ENCODE measurements at places on chromosomes 16 and 17.

DNA sequence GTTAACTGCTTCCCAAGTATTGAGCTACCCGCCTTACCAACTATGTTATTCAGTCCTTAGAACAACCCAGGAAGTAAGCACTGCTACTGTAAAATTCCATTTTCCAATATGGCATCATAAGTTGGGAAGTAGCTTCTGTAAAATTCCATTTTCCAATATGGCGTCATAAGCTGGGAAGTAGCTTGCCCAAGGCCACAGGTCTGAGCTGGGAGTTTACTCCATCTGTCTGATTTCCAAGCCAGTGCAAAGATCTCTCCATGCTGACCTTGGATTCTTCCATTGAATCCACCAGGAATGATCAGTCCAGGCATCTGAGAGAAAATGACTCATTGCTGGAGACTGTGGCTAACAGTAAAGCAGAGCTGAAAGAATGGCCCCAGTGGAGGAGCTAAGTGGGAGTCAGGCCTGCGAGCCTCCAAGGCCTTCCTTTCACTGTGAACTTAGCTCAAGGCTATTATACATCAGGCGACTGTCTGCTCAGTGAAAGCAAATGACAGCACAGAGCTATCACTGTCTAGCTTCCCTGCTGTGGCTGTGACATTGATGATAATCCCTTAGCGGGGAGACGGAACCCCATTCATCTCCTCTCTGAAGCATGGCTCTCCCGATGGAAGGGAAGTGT lies 430.4 kb downstream of the HAPSTR1 start:
- no peak for DNase-seq

- DNase-seq: no peak
These were observed 6.6 kb upstream of the ARMC5 start for GRCh38 chr16:31452631-31453106.

DNA sequence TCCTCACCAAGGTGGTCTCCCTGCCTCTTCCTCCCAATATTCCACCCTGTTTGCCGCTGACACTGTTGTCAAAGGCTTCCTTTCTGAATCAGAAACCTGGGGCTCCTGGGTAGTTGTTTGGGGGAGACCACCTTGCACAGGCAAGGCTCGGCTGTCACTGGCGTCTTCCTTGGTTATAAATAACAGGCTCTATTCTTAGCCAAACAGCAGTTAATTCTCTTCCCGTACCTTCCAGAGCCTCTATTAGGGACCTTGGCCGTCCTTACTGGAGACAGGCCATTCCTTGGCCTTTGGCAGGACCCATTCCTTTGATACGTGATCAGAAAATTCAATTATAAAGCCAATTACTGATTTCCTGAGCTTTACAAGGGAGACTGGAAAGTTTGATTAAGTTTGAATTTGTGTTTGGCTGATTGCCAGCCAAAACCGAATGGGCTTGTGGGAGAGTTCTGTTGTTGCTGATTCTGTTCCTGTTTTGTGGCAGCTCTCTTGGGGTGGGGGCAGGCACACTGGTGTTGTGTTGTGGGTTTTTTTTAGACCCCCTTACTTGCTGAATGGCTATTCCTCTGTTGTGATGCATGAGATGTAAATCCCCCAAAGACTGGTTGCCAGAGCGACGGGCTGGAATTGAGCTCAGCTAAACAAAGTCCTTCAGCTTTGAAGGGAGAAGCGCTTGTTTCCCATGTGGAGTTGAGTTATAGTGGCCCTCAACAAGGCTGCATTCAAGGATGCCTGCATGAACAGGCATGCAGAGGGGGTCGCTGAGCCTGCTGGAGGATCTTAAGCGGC lies 104.6 kb downstream of the GNAO1 start:
- no peak for DNase-seq

DNA sequence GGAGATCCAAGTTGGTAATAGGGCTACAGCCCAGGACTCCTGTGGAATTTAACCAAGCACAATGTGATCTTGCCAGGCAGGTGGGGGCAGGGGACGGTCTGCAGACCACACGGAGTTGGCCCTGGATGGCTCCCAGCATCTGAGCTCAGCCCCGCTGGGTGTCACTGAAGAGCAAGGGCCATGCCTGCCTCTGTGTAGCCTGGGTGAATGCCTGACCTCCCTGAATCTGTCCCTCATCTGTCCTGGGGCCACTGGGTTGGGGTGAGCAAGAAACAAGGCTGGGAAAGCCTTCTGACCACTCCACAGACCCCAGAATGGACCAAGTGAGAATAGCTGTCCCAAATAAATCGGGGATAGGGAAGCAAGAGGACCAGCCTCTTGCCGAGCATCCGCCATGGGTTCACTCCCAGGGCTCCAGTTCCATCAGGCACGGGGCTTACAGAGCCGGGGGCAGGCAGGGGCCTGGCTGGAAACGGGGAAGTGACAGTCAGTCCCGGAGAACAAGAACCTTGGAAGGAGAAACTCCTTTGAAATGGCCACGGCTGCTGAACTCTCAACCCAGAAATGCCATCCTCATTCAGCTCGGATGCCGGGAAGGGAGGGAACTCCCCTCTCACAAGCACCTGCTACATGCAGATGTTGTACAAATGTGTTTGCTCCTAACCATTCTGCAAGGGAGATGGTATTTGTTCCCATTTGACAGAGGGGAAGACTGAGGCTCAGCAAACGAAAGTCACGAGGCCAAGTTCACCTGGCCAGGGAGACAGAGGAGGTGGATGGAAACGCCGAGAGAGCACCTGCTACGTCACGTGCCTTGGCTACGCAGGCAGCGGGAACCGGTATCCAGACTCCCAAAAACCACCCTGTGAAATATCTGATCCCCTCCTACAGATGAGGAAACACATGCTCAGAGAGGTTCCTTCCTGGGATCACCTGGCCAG lies 50.0 kb downstream of the RMI2 start:
- DNase-seq: no peak

DNA sequence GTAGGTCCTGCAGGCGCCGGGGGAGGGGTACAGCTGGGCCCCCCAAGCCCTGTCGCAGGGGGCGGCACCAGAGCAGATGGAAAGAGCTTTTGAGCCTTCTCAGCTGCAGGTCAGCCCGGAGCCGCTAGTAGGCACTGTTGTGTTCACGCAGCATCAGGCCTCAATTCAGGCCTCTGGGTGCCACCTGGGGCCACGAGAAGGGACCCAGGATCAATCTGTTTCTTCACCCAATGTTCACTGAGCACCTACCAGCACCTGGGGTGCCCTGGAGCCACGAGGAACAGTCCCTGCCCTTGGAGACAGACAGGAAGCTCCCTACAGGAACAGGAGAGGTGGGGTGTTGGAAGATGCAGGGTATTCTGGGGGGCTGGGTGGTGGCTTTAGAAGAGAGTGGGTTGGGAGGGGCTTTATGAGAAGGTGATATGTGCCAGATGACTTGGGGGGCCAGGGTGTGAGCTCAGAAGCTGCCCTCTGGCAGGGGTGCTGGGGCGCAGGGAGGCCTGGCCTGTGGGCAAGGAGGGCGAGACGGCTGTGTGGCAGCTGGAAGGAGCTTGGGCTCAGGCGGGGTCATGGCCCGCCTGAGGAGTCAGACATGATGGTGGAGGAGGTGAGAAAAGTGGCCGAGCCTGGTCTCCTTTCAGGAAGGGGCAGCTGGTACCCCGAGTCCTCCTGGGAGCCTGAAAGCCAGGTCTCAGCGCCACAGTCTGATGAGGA lies 121.9 kb upstream of the GSE1 start:
- DNase-seq: no peak

GRCh38 chr16:52453644-52454043 lies 93.3 kb downstream of the TOX3 start:
- no peak for DNase-seq

GRCh38 chr16:81582655-81583441 lies 138.2 kb downstream of the CMIP start:
- DNase-seq: no peak

DNA sequence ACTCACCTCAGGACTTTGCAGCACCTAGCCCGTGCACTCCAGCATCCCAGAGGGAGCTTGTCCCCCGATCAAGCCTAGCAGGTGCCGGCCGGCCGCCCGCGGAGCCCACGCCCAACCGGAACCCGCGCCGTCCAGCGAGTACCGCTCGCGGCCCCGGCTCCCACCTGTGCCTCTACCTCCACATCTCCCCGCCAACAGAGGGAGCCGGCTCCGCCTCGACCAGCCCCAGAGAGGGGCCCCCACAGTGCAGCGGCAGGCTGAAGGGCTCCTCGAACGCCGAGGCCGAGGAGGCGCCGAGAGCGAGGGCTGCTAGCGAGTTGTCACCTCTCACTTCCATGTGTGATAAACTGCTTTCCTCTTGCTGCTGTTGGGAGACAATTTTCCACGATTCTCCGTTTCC lies 41.1 kb upstream of the DHRS7B start:
- DNase-seq: no peak

DNA sequence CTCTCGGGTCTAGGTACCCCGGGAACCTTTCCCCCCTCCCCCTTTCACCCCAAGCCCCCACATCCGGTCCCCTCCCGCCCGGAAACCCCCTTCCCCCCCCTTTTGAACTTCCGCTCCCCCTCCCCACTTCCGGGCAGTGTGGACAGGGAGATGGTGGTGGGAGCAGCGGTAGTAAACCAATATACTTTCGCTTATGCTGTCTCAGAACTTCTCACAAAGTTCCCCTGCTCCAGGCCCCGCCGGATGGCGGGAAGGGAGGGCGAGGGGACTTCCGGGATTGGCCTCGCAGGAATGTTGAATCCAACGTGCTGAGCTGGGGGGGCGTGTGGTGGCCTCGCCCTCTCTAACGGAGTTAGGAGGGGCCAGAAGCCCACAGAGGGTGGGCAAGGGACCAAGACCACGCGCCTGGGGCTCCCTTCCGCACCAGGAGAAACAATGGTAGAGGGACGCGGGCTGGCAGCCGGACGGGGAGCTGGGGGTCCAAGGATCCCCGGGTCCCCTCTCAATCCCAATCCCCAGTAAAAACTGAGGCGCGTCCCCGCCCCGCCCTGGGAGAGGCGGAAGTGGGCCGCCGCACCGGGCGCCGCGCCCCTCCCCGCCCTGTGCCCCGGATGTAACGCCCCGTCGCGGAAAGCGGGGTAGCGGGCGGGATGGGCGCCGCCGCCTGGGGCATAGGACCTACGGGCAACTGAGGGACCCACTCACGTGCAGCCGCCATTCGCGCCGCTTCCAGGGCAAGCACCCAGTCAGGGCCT lies 742 bp downstream of the PFN1 start:
- DNase-seq: no peak

DNA sequence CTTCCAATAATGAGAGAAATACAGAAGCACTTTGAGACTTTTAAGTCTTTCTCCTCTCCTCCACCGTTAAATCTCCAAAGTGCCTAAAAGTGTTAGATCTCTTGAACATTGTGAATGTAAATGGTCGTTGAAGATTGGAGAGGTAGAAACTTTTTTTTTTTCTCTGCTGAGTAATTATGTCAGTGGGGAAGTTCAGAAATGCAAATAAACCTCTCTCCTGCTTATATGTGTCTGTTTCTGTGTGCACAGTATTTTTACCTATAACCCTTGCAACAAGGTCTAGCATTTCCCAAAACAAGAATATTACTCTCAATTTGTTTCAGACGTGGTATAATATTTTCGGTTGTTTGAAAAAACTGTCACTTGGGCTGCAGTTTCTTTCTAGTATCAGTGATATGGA lies 833.6 kb upstream of the CDH8 start:
- no peak for DNase-seq

DNA sequence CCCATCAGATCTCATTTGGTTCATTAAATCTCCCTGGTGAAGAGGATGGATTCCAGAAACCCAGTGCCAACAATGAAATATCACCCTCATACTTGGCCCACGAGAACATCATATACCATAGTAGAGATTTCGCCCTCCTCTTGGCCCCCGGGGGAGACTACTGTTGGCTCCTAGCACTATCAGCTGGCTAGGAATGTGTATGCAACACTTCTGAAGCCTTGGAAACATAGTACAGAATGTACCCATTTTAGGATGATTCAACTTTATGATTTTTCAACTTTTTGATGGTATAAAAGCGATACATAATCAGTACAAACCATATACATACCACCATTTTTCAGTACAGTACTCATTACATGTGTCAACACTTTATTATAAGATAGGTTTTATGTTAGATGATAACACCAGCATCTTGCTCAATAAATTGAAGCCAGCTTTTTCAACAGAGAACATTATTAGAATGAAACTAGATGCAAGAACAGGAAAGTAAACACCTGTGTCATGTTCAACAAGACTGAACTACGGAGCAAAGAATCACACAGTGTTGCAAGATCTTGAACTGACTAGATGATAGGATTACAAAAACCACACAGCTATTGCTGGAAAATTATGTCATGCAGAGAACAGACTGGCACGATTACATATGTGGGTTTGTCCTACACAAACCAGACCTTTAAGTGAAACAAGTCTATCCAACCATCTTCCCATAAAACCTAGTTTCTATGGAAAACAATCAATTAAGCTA lies 17.2 kb downstream of the RSL1D1 start:
- DNase-seq: no peak

GRCh38 chr17:42422412-42422957 lies 571 bp downstream of the CAVIN1 start:
- no peak for DNase-seq

GRCh38 chr17:64686705-64687104 lies 24.6 kb upstream of the SMURF2 start:
- DNase-seq: no peak

- DNase-seq: no peak
These were observed 10.3 kb downstream of the SLC47A2 start for GRCh38 chr17:19705771-19706770.

GRCh38 chr16:19835196-19835595 lies 49.5 kb downstream of the GPRC5B start:
- no peak for DNase-seq

DNA sequence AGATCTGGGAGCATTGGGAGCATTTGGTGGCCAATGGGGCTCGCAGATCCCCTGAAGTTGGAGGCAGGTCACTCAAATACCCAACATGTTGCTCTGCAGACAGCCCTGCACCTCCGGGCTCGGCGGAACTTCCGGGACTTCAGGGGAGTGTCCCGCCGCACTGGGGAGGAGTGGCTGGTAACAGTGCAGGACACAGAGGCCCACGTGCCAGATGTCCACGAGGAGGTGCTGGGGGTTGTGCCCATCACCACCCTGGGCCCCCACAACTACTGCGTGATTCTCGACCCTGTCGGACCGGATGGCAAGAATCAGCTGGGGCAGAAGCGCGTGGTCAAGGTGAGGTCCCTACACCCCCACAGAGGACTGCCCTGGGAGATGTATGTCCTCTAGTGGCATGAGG lies 16.4 kb downstream of the MVP start:
- no peak for DNase-seq

- no peak for DNase-seq
These were observed 8.1 kb downstream of the C16orf54 start for GRCh38 chr16:29737713-29738112.

DNA sequence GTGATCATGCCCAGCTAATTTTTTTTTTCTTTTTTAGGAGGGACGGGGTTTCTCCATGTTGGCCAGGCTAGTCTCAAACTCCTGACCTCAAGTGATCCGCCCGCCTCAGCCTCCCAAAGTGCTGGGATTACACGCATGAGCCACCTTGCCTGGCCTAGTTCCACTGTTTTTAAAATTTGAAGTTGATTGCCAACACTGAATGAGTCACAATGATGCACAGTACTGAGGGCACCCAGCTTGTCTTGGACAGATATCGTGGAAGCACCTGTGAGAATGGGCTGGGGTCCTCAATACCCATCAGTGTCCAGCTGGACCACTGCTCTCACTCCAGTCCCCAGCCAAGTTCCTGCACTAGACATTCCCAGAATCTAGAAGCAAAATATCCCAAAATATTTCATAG lies 2.5 kb downstream of the KNOP1 start:
- DNase-seq: no peak

Measured in NCI-H187 (cell line).